ENCODE measurements at places on chromosomes 2 and 18.
A peak's percentile ranks its signal among the peaks of the same experiment; 100 is the strongest.

GRCh38 chr18:7872569-7872968, 305.5 kb downstream of the PTPRM start:
- DNase-seq = no peak

DNA sequence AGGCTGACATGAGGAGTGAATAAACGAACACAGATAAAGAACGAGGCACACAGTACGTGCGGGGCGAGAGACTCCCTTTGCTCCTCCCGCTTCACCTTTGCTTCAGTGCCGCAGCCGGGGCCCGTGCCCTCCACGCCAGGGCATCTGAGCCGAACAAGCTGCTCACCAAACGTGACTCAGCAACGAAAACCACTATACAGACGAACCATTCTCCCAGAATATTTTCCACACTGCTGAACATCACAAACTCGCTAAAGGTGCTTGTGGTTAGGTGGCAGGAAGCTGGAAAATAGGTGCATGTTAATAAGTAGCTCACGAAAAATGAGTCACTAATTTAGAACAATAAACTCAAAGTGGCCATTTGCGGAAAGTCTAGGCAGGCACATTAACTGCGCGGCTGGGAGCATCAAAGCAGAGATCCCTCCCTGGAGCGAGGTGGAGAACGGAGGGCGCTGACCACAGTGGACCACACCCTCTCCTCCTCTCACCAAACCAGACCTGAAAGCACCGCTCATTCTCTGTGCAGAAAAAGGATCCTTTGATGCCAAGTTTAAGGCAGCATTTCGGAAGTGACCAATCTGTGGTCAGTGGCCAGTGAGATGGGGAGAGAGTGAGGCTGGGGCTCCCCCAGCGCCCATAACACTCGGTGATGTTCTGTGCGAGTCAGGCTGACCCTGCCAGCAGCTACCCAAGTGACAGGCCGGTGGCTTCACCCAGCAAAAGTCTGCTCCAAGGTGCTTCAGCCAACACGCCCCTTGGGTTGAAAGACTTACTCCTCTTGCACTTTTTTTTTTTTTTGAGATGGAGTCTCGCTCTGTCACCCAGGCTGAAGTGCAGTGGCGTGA, 153.2 kb downstream of the HDAC4 start:
- DNase-seq = peak; percentile 23

DNA sequence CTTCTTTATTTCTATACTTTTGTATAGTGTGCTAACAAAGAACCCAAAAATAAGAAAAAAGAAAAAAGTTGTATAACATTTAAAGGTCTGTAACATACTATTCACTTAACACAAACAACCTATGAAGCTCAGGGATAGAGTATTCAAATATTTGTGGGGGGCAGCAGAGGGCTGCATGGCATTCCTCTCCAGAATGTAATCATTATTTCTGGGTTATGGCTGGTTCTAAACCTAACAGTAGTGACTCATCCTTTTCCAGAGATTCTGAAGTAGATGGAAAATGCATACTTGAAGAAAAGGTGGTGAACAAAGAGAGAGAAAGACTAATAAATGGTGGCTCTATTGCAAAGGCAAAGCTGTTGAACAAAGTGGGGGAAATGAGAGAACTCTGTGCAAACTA, 249.4 kb downstream of the NRXN1 start:
- DNase-seq = no peak

DNA sequence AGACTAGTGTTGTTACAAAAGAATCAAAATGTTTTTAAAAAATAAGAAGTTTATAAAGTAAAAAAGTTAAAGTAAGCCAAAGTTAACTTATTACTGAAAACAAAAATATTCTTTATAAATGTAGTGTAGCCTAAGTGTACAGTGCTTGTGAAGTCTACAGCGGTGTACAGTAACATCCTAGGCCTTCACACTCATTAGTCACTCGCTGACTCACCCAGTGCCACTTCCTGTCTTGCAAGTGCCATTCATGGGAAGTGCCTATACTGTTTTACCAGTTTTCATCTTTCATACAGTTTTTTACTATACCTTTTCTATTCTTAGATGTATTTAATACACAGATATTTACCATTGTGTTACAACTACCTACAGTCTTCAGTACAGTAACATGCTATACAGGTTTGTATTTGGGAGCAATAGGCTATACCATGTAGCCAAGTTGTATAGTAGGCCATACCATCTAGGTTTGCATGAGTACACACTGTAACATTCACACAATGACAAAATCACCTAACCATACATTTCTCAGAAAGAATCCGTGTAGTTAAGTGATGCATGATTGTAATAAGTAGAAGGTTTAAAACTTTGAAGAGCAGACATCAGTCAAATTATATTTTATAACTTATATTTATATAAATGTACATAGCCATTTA, 13.4 kb downstream of the SERPINB7 start:
- DNase-seq = peak; percentile 74

DNA sequence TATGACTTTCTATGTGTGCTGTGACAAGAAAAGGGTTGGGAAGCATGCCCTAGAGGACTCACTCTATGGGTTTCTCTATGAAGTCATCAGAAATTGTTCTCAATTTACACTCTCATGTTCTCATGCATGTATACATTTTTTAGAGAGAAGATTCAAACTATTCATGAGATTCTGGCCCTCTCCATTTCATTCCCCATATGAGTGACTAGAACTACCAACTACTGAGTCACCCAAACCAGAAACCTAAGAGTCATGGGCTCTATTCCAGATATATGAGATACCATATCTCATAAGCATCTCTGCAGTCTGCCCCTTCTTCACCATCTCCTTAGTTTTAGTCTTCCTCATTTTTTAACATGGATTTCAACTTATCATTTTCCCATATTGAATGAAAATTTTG, 87.7 kb downstream of the EXOC6B start:
- no peak for DNase-seq

DNA sequence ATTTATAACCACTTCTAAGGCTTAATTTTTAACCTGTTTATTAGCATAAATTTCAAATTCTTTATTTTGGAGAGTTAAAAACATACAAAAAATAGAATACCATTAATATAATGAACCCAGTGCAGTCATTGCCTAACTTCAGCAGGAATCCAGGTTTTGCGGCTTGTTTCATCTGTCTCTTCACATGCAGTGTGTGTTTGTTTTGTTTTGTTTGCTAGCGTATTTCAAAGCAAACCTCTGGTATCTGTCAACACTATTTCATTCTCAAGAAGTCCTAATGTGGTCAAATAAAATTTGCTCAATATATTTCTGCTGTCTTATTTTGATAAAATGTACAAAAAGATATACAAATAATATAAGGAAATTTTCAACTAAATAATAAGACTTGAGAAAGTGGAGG, 328.5 kb downstream of the AGPS start:
- no peak for DNase-seq

GRCh38 chr18:11387880-11388279, 221.5 kb upstream of the SLC35G4 start:
- peak; percentile 1 for DNase-seq

DNA sequence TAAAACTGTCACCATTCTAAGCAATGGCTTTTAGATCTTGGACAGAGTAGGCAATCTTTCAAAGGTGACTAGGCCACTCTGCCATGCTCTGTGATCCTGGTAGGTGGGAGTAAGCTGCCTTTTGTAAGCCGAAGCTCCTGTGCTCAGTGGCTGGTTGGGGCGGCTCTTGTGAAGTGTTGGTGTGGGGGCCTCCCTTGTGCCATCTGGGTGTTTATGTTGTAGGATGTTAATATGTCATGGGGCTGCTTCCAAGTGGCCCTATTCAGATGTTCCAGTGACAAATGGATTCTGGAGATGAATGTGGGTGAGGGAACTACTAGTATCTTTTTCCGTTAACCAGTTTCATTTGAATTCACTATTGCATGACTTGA, 116.8 kb upstream of the SPRED2 start:
- DNase-seq = no peak

- DNase-seq = no peak
Measured at GRCh38 chr2:18078216-18078615, 199.7 kb downstream of the KCNS3 start.
